ENCODE measurements at places on chromosomes 7 and 10.

- no peak for DNase-seq
These were observed 94.9 kb upstream of the PRSS1 start for GRCh38 chr7:142654398-142654797.

GRCh38 chr7:91683823-91684222 is 196.7 kb downstream of the MTERF1 start:
- no peak for DNase-seq

DNA sequence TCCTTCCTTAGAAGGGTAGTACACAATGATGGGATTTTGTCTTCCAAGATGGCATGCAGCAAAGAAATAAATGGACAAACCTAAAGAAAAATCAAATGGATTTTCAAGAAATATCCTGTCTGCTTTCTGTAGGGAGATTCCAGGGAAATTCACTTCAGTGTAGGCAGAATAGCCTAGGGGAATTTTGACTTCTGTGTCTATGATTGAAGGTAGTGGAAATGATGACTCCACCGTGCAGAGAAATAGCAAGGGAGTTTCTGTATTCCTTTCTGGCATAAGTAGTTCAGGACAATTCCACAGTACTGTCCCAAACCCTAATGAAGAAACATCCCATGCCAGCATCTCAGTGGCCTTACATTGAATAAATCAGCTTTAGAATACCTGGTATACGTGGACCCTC is 9.5 kb downstream of the ATOH7 start:
- DNase-seq, result no peak

GRCh38 chr10:5644930-5645329 is 21.5 kb downstream of the ASB13 start:
- no peak for DNase-seq

GRCh38 chr7:29332875-29333855 is 138.6 kb downstream of the CHN2 start:
- DNase-seq, result no peak

DNA sequence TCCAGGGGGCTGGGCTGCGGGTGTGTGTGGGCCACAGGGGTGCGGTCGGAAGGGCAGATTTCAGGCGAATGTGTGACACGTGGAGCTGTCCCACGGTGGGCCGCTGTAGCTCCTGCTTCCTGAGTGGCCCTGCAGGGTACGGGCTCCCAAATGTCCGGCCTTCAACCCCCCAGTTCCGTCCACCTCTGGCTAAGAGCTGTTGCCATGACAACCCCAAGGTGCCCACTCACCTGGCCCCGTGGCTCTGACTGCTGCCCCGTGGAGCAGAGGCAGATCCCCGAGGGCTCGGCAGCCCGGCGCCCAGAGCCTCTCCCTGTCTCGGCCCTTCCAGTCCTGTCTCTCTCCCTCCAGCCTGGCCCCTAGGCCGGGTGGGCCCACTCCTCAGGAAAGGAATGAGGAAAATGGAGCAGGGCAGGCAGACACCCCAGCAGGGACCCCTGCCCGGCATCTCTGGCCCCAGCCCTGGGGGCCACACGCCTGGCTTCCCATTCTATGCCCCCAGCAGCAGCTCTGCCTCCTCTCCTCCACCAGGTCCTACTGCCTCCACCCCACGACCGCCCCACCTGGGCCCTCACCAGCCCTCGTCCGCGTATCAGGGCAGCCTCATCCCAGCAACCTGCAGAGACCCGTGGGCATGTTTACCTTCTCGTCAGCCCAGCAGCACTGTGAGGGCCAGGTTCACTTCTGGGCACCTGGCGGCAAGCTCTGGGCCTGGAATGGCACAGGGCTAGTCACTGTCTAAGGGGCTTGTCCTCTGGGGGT is 215.6 kb downstream of the ELFN1 start:
- DNase-seq, result no peak

GRCh38 chr10:80158598-80159127 is 26.1 kb downstream of the PLAC9 start:
- DNase-seq, result peak; percentile 77

DNA sequence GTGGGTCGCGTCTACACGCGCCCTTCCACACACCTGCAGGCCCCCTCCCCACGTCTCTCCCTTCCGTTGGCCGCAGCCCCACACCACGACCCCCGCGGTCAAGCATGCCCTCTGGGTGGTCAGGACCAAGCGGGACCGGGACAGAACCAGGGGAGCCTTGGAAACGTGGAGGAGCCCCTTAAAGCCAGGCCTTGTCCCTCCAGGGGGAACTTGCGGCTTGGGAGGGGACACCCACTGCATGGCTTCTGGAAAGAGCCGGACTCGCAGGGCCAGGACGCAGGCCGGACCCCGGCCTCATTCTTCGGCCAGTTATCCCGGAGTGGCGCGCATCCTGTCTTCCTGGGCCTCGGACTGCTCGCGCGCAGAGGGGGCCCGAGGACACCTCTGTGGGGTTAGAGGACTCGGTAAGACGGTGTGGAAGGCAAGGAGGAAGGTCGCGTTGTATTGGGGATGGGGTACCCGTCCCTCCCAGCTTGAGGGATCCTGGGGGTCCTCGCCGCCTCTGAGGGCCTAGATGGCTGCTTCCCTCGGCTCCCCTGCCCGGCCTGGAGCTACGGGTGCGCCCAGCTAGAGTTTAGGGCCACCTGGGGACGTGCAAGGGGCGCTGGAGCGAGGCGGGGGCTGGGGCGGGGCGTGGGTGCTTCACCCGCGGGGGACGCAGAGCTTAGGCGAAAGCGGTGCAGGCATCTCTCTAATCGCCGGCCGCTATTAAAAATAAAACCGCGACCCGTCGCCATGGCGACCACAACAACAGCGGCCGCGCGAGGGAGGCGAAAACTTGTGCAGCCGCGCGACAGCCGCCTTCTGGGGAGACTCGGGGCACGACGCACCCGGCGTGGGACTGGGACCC is 1.8 kb upstream of the PDGFA start:
- no peak for DNase-seq

DNA sequence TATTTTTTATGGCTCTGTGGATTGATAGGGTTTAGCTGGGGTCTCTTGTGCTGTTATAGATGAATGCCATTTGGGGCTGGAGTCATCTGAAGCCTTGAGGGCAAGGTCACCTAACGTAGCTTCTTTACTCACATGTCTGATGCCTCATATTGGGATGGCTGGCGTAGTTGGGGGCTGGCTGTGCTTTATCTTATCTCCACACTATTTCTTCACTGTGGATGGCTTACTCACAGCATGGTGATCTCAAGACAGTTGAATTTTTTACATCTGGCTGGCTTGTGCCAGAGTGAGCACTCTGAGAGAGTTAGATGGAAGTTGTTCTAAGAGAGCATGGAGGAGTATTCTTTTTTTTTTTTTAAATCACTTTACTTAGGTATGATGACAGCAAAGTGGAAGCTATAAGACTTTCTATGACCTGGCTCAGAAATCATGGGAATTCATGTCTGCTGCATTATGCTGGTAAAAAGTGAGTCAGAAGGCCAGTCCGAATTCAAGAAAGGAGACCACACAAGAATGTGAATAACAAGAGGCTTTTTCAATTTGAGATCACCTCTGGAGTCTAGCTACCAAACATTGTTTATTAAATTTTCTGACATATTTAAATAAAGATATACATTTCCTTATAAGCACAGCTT is 252.4 kb upstream of the TPK1 start:
- DNase-seq, result no peak

GRCh38 chr7:100544386-100544785 is 5.4 kb downstream of the AGFG2 start:
- DNase-seq, result no peak

GRCh38 chr7:155310425-155311114 is 12.9 kb downstream of the INSIG1 start:
- DNase-seq, result no peak

GRCh38 chr10:69457771-69458237 is 6.5 kb downstream of the TSPAN15 start:
- no peak for DNase-seq

- no peak for DNase-seq
These were observed 26.9 kb downstream of the SLC25A28 start for GRCh38 chr10:99593312-99593711.

GRCh38 chr7:157442456-157442855 is 105.7 kb downstream of the DNAJB6 start:
- DNase-seq, result no peak

- no peak for DNase-seq
These were observed 258.0 kb upstream of the LYZL1 start for GRCh38 chr10:29030900-29031299.

DNA sequence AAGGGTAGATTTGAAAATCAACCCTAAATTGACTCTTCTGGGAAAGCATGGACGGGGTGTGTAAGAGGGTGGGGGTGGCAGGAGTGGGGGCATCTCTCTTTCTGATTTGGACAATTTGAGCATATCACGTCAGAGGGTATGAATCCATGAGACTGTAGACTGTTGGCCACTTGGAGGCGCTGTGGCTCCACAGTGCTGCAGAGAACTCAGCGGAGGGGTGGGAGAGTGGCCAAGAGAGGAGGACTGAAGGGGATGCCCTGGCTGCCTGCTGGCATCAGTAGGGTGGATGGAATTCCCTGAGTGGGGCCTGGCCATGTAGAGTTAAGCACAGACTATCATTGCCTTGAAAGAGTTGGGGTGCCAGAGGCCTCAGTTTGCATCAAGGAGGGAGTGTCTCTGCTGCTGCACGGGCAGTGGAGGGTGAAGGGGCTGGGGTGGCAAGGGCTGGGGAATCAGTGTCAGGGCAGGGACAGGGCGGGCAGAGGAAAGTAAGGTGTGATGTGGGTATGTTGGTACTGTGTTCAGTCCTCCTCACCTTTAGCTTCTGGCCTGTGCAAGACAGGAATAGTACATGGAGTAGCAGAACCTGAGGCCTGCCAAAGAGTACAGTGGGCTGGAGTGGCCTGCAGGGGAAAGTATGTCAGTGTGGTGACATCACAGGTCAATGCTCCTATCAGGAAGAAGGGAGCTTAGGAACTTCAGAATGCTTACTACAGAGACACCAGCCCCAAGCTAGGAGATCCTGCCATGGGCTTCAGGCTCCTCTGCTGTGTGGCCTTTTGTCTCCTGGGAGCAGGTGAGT is 133.5 kb upstream of the PRSS58 start:
- DNase-seq, result no peak

DNA sequence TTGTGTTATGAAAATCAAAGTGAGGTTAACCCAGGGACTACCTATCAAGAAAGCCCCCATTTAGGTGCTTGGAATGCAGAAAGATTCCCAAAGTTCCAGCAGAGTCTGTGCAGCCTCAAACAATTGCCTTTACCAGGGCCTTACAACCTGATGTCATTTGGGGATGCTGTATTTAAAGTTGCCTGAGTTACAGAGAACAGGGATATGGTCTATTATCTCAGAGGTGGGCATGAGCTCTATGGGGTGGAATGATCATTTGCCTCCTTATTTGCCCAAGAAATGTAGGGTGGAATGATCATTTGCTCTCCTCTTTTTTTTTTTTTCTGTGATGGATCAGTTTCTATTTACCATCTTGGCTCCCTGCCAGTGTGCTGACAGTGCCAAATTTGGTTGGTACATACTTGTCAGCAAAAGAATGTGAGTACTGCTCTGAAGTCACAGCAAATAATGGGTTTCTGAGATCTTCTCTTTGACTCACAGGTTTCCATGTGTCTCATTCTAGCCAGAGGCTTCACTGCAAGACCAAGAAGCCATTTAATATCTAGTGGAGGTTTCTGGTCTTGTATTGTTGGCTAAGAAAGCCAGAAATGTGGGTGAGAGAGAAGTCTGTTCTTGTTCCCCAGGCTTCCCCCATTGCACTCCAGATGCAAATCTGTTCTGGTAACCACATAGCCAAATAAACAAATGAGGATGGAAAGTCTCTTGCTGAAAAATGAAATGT is 45.5 kb upstream of the ZNRF2 start:
- no peak for DNase-seq

DNA sequence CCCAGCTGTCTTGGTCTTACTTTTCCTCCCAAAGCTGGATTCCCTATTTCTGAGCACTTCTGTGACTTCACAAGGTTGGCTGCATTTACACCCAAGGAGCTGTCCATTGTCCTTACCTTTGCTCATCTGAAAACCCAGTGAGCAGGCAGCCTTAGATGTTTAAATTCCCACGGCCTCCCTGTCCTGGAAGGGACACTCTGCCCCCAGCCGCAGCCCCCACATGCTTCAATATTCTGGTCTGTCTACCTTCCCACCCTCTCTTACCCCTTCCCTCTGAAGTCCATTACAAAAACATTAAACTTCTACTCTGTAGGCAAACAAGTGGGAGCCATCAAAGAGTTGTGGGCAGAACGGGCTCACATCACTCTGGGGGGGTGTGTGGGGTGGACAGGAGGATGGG is 73.8 kb upstream of the EFCAB10 start:
- no peak for DNase-seq

DNA sequence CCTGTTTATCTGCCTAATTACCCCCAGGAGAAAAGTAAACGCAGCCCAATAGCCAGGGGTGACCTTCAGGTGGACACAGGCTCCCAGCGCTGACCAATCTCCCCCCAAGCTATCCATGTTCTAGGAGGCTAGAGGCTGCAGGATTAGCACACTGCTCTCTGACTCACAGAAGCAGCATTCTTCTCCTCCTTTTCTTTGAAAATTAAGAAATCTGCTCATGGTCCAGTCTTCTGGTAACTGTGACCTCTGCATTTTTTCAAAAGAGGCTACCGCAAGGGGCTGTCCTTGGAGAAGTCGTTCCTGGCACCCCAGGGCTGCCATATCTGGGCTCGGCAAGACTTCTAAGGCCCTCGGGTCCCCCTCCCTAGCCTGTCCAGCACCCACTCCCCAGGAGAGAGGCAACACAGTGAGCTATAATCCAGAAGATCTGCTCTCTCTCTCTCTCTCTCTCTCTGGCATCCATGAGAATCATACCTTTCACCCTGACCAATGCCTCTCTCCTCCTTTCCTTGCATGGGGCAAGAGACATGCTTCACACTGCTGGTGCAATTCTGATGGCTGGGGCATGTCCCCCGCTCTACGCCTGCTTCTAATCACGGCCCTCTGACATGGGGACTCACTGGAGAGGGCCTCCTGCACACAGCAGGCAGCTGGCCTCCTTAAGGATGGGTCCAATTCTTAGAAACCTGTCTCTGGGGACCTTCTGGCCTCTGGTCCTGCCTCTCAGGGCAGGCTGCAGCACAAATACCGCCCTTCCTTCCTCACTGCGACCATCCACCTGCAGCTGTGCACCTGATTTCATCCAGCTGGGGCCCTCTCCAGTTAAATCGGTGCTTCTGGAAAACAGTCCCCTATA is 27.3 kb downstream of the ANXA11 start:
- no peak for DNase-seq

- DNase-seq, result no peak
These were observed 46.5 kb downstream of the VCL start for GRCh38 chr10:74044419-74044818.

DNA sequence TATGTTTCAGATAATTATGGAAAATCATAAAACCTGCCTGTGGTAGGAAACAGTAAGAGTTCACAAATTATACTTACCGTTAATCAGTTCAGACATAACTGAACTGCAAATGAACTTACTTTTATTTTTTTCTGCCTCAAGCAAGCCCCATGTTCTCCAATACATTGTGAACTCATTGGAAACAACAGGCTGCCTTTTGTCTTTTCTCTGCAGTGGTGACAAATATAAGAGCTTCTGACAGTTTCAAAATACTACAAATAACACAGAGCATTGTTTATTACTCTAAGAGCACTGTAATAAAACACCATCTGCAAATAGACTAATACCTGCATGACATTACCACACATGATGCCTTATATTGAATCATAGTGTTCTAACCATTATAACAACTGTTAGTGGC is 94.0 kb upstream of the CDCA7L start:
- DNase-seq, result no peak
